Stimulated activated CD8-positive, alpha-beta memory T cell treated with anti-CD3 and anti-CD28 coated beads, Interleukin-7, amount 100 ng/mL, for 1 hour (primary cell): ENCODE measurements at places on chromosomes 4 and X.
A peak's percentile ranks its signal among the peaks of the same experiment; 100 is the strongest.

GRCh38 chrX:21838937-21839333, 482 bp upstream of the MBTPS2 start:
- no peak for DNase-seq

DNA sequence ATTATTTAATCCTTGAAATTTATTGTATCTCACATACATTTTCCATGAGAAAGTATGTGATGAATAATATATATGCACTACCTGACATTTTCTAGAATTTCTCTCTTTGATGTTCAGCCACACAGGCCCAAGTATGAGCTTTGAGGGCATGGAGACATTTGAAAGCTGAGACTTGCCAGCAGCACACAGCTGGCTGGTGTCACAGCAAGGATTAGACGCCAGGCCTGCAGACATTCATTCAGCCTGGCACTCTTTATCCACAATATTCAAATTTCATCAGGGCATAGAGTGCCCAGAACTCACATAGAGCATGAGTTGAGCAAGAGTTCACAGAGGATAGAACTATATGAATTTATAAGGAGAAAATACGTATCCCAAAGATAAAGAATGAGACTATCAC, 74.0 kb downstream of the GRIA2 start:
- DNase-seq, result no peak

GRCh38 chrX:109310031-109310430, 171.9 kb downstream of the GUCY2F start:
- no peak for DNase-seq

- DNase-seq, result no peak
These were observed 76.8 kb downstream of the CFAP299 start for GRCh38 chr4:80412322-80412721.

- peak; percentile 27 for DNase-seq
These were observed at the start of gene ARL9 for GRCh38 chr4:56505269-56506130. TSS of gene ARL9 (plus strand) at chr4:56505791. CDS start at chr4:56505863, 72 bp downstream.

- DNase-seq, result no peak
These were observed 8.4 kb downstream of the NIPAL1 start for GRCh38 chr4:48025005-48025404.

GRCh38 chr4:103400405-103400804, 202.3 kb upstream of the CENPE start:
- DNase-seq, result no peak

DNA sequence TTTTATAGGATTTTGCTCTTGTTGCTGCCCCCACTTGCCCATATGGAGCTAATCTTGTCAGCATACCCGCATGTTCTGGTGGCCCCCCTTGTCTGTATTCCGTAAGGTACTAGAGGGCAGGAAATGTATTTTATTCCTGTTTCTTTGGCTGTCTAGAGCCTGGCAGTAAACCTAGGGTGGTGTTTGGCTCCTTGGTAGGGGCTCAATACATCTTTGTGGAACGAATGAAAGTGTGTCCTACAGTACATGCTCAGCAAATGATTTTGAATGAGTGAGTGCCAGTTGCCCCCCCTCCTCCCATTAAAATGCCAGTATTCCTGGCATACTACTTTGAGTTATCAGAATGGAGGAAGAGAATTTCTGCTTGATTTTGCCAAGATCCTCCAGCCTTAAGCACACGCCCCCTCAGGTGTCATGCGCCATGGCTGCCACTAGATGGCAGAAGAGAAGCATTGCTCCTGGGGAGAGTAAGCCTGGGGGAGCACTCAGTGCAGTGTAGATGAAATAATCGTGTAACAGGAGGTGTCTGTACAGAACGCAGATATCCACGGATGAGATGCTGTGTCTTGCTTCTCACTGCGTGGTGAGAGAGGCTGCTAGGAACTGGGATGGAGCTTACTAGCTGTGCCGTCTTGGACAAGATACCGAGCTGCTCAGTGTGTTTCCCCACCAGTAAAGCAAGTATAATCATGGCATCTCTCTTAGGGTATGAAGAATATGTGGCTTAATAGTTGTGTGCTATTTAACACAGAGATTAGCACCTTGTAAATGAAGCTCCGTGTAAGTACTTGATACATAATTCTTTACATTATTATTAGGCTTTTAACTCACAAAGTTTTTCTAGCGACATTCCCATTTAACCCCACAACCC, 17.2 kb upstream of the RNF212 start:
- DNase-seq, result peak; percentile 55
